ENCODE measurements at places on chromosomes 11 and 22.

GRCh38 chr22:29156507-29156906 lies 49.2 kb upstream of the EMID1 start:
- DNase-seq: peak; percentile 25

DNA sequence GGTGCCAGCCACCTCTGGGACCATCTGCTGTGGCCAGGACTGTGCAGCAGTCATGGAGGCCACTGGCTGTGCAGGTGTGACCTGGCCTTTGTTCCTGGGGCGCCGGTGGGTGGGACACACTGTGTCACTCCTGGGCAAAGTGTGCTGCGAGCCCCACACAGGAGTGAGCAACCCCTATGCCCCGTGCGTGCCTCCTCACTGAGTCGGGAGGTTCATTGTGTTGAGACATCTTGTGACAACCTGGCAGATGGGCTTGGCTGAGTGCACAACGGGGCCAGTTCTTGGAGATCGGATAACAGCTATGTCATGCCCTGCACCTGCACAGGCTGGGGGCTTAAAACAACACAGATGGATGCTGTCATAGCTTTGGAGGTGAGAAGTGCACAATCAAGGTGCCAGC lies 13.5 kb downstream of the ANO1 start:
- no peak for DNase-seq

DNA sequence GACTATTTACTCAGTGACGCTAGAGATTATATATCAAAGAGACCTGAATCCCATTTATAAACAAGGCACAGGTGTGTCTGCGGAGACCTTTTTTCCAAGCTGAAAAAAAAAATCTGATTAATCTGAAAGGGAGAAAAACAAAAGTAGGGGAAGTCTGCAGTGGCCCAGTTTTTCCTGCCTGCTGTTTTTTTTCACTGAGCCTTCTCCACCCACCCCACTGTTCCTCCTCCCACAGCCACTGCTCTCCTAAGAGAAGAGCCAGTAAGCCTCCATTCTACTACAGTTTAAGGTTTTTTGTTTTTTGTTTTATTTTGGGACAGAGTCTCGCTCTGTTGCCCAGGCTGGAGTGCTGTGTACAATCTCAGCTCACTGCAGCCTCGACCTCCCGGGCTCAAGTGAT lies 18.4 kb downstream of the ARFGAP2 start:
- no peak for DNase-seq

- no peak for DNase-seq
These were observed 10.5 kb downstream of the COMMD9 start for GRCh38 chr11:36278531-36279282.

GRCh38 chr11:66892911-66893310 lies 36.0 kb downstream of the LRFN4 start:
- no peak for DNase-seq

DNA sequence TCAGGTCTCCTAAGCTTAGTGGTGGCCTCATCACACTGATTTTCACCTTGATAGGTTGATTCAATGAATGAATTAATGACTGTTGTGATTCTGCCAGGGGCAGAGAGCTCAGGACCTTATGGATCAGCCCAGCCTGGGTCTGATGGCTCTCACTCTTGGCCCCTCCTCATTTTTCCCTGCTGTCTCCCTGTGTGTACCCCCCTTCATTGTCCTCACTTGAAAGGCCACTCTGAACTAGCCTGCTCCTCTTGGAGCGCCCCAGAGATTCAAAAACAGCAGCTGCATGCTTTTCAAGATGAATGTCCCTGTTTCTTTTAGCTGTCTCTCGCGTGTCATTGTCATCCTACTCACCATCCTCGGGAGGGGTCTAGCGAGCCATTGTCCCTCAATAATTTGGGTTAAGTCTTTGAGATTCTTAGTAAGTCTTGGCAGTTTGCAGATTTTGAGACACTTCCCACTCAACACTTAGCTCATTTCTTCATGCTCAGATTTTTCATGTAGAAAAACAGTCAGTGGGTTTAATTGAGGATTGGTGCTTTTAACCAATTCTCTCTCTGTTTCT lies 42.5 kb upstream of the MICAL2 start:
- no peak for DNase-seq

- DNase-seq: peak; percentile 49
These were observed 50.9 kb downstream of the ARFGAP3 start for GRCh38 chr22:42805998-42806830.

DNA sequence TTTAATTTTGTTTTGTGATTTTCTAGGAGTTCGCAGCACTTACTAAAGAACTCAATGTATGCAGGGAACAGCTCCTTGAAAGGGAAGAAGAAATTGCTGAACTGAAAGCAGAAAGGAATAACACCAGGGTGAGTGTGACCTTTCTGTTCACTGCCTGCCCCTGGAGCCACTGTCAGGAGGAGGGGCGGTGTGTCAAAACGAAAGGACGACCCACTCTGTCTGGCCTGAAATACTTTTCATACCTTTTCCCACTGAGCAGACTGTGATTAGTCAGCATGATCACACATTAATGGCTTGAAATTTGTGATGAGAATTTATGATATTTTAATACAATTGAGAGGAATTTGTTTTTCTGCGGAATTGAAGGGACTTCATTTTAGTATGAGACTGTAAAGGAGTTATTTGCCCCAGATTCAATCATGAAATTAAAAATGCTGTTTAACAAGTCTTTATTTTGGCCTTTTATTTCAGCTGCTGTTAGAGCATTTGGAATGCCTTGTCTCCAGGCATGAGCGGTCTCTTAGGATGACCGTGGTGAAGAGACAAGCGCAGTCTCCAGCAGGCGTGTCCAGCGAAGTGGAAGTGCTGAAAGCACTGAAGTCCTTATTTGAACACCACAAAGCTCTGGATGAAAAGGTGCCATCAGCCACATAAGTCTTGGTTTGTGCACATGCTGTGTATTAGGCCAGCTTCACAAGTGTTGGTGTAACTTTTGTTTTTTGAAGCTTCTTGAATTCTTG lies 54.1 kb downstream of the PPFIA1 start:
- no peak for DNase-seq

- DNase-seq: no peak
These were observed 15.7 kb downstream of the PIH1D2 start for GRCh38 chr11:112058103-112058502.

GRCh38 chr11:93524858-93525257 lies 18.3 kb downstream of the SMCO4 start:
- DNase-seq: no peak

DNA sequence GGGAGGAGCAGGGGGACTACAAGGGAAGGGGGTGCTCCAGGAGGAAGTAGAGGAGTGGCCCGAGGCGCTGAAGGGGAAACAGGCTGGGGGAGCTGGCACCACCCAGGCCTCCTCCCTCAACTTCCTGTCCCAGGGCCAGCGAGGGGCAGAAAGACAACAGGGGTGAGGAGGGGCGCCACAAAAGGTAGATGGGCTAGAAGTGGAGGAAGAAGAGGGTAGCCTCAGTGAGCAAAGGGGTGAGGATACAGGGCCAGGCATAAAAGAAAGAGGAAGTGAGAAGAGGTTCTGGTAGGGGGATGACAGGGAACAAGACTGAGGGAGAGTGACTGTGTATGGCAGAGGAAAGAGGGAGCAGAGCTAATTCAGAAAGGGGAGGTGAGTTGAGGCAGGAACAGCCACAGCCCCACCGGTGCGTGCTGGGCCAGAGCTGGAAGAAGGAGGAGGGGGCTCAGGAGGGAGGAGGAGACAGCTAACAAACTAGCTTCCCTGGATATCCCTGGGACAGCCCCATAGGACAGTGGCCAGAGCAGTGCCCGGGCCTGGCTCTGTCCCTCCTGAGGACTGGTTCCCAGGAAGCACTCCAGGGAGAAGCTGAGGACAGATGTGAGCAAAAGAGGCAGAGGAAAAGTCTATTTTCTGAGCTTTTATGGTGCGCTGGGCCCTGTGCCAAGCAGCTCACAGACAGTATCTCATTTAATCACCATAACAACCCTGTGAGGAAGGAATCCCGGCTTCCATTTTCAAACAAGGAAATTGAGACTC lies 8.5 kb downstream of the DCHS1 start:
- DNase-seq: peak; percentile 58

DNA sequence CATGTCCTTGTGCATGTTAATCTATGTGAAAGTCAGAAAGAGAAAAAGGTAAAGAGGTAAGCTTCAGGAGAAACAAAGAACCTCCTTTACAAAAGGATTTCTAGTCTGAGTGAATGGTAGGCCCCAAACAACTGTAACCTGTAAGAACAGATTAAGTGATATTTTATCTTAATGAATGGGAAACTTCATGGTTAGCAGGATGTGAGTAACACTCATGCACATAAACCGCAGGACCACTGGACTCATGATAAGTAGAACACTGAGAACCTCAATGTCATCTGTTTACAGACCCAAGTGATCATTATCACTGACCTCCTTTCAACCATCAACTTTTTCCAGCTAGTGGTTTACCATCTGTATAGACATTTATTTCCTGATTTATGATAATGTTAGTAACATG lies 19.9 kb downstream of the OR8G5 start:
- DNase-seq: no peak

GRCh38 chr11:76664578-76665061 lies 5.9 kb downstream of the LRRC32 start:
- no peak for DNase-seq

Data from AG08395 (cell line).